ENCODE measurements at places on chromosomes 7 and 10.

- H3K36me3 ChIP-seq, result no peaks in the 10 kb centered on the region
- no peak overlapping the region for H3K27ac ChIP-seq
- no peak overlapping the region for H3K4me3 ChIP-seq
- no peak for DNase-seq
Observed at GRCh38 chr10:34575882-34576281, 239.2 kb downstream of the PARD3 start.

GRCh38 chr7:10804770-10805169 lies 168.9 kb upstream of the PHF14 start:
- no peak for DNase-seq
- no peak overlapping the region for H3K4me3 ChIP-seq
- no peaks in the 10 kb centered on the region for H3K4me1 ChIP-seq

- H3K27ac ChIP-seq, result no peak overlapping the region
- no peak for DNase-seq
- peaks cover 11% of the 10 kb centered on the region for H3K4me1 ChIP-seq
- no peak overlapping the region for H3K4me3 ChIP-seq
- no peaks in the 10 kb centered on the region for H3K27me3 ChIP-seq
Observed at GRCh38 chr10:119613741-119614140, 17.0 kb upstream of the TIAL1 start.

DNA sequence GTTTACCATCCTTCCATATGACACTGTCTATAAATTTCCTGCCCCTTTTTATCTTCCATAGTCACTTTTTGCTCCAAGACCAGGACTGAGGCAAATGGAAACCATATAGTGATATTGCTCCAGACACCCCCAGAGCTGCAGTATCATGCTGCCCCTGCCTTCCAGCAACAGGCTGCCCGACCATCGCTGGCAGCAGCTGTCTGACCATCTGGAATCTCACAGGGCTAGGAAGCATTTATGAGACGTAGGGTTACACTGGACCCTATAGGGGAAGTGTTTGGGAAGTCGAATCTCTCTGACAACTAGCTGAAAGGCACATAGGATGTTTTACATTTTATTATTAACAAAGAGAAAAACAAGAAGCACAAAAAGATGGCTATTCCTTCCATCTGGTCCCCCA lies 19.4 kb downstream of the ENO4 start:
- no peaks in the 10 kb centered on the region for H3K27me3 ChIP-seq
- H3K4me3 ChIP-seq, result no peak overlapping the region
- H3K4me1 ChIP-seq, result peaks cover 9% of the 10 kb centered on the region
- DNase-seq, result no peak
- H3K27ac ChIP-seq, result no peak overlapping the region
- no peaks in the 10 kb centered on the region for H3K36me3 ChIP-seq

DNA sequence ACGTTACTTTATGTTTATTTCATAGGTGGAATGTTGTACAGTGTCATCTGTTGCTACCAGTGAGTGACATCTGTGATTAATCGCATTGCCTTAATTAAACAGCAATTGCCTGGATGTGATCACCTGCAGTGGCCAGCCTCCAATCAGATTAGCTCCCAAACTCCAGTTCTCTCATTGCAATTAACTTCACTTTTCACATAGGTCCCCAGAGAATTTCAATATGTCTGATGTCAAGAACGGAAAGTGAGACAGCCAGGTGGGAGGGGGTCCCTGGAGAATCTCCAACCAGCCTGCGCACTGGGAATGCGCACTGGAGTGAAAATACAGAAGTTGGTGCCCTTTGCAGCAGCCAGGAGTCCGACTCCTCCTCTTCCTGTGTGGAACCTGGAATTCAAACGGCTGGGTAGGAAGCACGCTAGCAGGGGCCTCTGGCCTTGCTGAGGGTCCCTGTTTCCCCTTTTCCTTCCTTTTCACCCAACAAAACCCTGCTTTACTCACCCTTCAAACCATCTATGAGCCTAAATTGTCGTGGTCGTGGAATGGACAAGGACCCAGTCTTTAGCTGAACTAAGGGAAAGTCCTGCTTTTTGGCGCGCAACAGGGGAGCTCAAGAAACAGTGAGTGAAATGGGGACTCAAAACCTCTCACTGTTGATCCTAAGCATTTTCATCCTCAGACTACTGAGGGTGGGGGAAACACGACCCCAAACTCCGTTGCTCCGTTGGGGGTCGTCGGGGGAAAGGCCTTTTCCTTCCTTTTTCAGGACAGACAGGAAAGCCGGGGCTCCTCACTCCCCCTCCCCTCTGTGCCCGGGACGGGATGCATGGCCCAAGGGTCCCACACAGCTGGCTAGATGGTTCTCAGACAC lies 1355.5 kb upstream of the LRRTM3 start:
- H3K27me3 ChIP-seq, result no peaks in the 10 kb centered on the region
- peak overlapping the region; percentile 54 for H3K4me3 ChIP-seq
- H3K4me1 ChIP-seq, result no peaks in the 10 kb centered on the region
- H3K27ac ChIP-seq, result peak overlapping the region; percentile 46

- peaks cover 1% of the 10 kb centered on the region for H3K4me1 ChIP-seq
- no peaks in the 10 kb centered on the region for H3K36me3 ChIP-seq
- H3K4me3 ChIP-seq, result no peak overlapping the region
- DNase-seq, result no peak
- H3K27me3 ChIP-seq, result peaks cover 47% of the 10 kb centered on the region
Observed at GRCh38 chr10:110649347-110650264, 5.5 kb downstream of the RBM20 start.

Measured in suprapubic skin (tissue), 4 donors.